Daoy (cell line): ENCODE measurements at places on chromosomes 12 and 14.

GRCh38 chr14:23160924-23161522 lies 22.4 kb downstream of the SLC7A8 start:
- peak; percentile 73 for DNase-seq

DNA sequence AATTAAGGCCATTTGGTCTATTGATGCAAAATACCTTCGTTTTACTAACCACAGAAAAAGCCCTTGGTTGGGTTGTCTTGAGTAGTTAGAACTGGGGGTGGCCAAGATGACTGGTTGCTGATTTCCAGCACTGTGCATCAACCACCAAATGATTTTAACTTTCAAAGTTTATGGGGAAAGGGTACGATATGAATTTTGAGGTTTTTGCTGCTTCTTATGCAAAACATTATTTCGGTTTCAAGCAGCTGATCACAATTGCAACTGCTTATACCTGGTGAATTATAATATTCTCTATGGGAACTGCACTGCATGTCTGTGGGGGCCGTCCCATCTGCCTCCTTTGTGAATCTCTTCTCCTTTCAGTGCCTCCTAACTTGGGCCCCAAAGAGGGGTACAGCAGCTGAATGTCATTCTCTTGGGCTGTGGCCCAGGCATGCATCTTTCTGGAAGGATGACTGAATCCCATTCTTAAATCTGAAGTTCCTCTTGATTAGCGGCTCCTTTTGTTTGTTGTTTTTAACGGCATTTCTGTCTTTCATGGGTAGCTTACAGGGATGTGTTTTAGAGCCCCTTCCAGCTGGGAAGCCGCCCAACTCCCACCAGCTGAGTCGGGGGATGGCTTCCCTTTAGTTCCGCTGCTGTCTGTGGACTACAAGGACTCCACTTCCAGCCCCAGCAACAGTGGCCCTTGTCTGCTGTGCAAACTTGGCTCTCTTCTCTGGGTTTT lies 479.8 kb downstream of the ZFP36L1 start:
- DNase-seq: no peak

DNA sequence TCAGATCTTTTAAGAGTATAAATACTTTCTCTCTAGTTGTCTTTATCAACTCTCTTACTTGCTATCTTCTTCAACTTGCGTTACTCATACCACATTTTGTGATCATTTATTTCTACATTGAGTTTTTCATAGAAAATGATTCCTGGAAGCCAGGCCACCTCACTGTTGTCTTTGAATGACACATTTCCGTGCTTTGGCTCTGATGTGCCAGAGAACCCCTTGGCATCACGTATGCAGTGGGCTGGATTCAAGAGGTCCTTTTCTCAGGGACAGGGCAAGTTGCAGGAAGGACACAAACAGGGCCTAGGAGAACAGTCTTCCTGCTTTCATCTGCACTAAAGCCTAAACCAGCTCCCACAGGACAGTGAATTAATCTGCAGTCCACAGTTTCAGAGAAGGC lies 70.3 kb upstream of the PYGL start:
- peak; percentile 65 for DNase-seq

DNA sequence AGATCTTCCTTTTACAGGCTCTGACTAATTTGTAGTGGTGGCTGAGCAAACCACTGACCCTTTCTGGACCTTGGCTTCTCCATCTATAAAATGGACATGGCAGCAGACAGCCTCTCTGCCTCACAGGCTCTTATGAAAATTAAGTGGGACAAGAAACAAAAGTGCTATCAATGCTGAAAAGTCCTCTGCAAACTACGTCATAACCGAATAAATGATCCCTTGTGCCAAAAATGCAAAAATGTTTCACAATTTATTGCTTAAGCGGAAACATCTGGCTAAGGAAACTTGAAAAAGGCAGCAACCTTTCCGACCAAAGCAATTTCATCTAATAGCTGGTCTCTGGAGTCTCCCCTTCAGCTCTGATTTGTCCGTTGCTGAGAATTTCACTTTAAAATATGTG lies 108.5 kb upstream of the PLXNC1 start:
- no peak for DNase-seq

DNA sequence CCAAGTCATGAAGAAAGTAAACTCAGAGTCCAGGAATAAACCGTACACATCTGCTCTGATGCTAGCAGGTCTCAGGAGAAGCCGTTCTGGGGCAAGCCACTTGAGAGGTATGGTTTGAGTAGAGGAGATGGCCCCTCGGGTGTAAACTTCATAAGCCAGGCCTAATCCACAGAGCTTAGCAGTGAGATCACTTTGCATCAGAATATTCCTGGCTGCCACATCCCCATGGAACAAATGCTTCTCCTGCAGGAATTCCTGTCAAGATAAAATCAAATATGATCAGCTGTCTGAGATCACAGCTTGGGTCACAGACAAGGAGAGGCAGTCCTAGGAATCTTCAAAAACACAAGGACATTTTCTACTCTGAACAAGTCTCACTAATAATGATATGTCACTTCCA lies 11.2 kb upstream of the MAGOHB start:
- no peak for DNase-seq

DNA sequence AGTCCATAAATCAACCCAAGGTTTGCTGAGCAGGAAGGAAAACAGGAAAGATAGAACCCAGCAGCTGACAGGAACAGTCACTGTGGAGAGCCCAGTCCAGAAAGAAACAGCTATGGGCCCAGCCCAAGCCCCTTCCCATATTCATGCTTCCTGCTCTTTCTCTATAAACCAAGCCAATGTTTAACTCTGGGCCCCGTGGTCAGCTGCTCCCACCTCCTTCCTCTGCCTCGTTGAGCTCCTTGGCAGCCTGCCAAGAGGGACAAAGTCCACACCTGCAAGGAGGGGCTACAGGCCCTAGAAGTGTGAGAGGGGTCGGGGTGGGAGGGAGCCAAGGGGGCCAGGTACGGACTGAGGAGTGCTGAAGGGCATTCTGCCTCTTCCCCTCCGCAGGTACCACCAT lies 10.0 kb downstream of the SLC6A13 start:
- DNase-seq: no peak

DNA sequence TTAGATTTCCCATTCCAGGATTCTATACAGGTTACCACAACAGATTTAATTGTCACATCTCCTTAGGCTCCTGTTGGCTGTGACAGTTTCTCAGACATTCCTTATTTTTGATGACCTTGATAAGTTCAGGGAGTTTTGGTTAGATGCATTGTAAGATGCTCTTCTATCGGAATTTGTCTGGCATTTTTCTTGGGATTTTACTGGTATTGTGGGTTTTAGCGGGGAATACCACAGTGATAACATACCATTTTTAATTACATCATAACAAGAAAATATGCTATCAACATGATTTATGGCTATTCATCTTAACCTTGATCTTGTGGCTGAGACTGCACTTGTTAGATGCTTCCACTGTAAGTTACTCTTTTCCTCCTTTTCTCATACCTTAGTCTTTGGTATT lies 217.5 kb upstream of the PPFIA2 start:
- no peak for DNase-seq

DNA sequence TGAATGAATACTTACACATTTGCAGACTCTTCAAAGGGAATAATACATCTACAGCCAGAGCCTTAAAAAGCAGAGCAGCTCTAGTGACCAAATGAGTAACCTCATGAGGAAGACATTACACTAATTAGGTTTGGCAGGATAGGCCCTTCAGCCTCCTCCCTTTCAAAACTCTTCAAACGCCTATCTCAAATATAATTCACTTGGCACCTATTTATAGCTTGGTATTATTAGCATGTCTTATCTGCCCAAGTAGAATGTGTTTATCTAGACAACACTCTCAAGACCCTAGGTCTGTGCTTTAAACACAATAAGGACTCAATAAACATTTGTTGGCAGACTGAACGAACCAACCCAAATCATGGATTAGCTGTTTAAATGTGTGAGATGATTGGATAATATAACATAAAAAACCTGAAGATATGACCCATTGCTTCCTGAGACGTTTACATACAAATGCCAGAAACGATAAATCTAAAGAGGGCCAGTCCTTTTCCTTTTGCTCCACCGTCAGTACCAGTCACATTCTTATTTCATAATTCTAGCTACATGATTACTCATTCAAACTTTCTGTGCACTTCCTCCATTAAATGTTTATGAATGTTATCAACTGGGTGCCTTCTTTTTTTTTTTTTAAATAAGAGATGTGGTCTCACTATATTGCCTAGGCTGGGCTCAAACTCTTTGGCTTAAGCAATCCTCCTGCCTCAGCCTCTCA lies 123.3 kb downstream of the CEP83 start:
- DNase-seq: no peak

DNA sequence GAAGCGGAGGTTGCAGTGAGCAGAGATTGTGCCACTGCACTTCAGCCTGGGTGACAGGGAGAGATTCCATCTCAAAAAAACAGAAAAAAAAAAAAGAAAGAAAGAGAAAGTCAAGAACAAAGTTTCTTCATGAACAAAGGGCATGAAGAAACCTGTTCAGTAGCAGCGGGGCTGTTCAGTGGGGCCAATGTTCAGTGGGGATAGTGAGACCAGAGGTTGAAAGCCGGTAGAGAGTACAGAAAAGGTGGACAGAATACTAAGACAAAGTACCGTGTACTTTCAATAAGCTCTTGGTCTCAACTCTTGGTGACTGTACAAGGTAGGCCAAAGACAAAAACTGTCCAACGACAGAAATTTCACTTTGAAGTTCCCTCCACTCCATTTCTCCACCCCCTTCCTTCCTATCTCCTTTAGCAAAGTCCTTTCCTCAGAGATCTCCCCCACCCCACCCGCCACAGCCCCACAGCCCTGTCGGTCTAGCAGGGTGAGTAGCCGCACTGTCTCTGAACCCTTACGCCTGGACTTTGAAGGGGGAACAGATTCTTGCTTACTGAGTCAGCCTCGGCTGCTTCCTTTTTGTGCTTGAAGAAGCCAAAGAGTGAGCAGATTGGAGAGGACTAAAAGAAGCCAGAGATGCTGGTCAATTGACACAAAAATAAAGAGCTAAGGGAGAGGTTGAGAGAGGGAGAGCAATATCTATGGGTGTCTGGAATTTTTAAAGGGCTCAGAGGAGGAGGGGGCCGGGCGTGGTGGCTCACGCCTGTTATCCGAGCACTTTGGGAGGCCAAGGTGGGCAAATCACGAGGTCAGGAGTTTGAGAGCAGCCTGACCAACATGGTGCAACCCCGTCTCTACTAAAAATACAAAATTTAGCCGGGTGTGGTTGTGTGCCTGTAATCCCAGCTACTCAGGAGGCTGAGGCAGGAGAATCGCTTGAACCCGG lies 44.2 kb upstream of the FOS start:
- peak; percentile 73 for DNase-seq

- DNase-seq: no peak
Observed at GRCh38 chr12:12598864-12599263, 12.8 kb upstream of the CREBL2 start.

DNA sequence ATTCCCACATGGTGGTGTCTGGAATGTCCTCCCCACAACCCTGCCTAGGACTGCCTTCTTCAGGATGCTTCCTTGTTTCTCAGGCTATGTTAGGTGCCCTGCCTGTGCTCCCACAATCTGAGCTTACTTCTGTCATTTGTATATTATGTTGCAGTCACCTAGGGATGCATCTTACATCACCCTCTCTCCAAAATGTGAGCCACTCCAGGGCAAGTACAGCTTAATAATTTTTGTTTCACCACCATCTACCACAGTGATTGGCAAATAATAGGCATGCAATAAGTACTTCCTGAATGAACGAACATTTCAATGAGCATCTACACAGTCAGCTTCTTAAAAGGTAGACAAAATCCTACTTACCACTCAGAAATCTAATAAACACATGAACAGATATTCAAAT lies 37.6 kb downstream of the ZFYVE26 start:
- DNase-seq: no peak

DNA sequence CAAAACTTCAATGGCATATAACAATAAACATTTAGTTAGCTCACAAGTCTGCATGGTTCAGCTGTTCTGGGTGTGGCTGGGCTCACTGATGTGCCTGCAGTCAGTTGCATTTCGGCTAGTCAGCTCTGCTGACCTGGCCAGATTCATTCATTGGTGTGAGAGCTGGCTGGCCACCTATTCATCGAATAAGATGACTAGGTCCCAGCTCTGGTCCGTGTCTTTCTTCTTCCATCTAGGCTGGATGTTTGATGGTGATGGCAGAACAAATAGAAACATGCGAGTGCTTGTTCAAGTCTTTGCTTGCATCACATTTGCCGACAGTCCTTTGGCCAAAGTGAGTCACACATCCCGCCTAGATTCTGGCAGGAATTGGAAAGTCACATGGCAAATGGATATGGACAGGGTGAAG lies 203.3 kb upstream of the CRY1 start:
- DNase-seq: peak; percentile 81

DNA sequence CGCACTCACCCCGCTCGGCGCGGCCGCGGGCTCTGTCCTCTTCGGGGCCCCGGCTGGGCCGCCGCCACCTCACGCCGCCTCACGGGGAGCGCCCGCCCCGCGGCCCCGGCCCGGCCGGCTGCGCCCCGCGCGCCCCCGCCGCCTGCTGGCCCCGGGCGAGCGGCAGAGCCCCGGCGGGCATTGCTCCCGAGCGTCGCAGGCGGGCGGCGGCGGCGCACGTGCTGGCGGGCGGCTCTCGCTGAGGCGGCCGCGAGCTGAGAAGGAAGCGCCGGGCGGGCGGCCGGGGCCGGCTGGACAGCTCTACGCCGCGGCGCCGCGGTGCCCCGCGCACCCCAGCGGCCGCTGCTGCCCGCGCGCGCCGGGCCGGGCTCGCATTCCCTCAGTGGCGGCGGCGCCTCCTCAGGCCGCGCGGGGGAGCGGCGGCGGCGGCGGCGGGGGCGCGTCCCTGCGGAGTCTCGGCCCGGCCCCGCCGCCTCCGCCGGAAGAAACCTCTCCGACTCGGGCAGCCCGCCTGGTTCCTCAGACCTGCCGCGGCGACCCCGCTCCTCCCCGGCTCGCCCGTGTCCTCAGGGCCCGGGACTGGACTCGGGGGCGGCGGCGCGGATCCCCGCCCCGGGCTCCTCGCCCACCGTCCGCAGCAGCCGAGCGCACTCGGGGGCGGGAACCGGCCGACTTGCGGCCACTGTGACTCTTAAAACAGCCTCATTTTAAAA lies at the start of gene PITPNM2:
TSS of gene PITPNM2 (minus strand) at position 347 of the 713 bp plus-strand sequence. CDS start 116,500 bp downstream, outside the sequence.
- DNase-seq: peak; percentile 82

- DNase-seq: no peak
Observed at GRCh38 chr14:96861568-96862310, 64.6 kb downstream of the VRK1 start.

- no peak for DNase-seq
Observed at GRCh38 chr12:111126331-111126730, 206.0 kb upstream of the MYL2 start.

GRCh38 chr14:97219431-97220017 lies 422.3 kb downstream of the VRK1 start:
- DNase-seq: no peak

DNA sequence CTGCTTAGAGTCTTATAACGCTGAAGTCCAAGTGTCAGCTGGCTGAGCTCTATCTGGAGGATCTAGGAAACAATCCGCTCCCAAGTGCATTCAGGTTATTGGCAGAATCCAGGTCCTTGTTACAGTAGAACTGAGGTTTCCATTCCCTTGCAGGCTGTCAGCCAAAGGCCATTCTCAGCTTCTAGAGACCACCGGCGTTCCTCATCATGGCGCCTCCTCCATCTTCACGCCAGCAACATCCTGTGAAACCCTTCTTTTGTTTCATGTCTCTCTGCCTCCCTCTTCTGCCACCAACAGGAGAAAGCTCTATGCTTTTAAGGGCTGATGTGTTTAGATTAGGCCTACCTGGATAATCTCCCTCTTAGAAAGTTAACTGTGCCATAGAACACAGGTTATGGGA lies 133.0 kb upstream of the RASSF8 start:
- DNase-seq: no peak
